ENCODE measurements at places on chromosomes 11 and 22.

- DNase-seq: no peak
These were observed 11.2 kb downstream of the MAJIN start for GRCh38 chr11:64960719-64961118.

- DNase-seq: no peak
These were observed 14.1 kb downstream of the LARGE2 start for GRCh38 chr11:45936511-45937054.

GRCh38 chr11:10978198-10978597 is 120.3 kb upstream of the ZBED5 start:
- no peak for DNase-seq

GRCh38 chr11:12329797-12330196 is 47.6 kb upstream of the PARVA start:
- DNase-seq: no peak

DNA sequence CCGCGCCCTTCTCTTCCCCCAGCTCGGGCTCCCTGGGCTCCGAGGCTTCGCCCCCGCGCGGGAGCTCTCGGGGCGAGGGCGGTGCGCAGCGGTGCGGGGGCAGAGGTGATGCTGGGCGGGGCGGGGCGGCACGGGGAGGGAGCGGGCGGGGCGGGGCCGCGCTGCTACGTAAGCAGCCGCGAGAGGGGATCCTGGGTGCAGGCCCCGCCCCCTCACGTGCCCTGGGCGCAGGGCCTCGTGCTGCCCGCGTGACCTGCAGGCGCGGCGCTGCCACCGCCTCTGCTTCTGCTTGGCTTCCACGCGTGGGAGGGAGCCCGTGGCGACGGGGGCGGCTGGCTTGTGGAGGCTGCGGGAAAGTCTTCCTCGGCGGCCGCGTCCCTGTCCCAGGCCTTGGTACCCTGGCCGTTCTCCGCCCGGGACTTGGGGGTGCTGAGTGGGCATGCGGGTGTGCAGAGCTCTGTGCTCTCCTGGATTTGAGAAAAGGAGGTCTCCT is 132.6 kb upstream of the HSD17B12 start:
- DNase-seq: no peak

DNA sequence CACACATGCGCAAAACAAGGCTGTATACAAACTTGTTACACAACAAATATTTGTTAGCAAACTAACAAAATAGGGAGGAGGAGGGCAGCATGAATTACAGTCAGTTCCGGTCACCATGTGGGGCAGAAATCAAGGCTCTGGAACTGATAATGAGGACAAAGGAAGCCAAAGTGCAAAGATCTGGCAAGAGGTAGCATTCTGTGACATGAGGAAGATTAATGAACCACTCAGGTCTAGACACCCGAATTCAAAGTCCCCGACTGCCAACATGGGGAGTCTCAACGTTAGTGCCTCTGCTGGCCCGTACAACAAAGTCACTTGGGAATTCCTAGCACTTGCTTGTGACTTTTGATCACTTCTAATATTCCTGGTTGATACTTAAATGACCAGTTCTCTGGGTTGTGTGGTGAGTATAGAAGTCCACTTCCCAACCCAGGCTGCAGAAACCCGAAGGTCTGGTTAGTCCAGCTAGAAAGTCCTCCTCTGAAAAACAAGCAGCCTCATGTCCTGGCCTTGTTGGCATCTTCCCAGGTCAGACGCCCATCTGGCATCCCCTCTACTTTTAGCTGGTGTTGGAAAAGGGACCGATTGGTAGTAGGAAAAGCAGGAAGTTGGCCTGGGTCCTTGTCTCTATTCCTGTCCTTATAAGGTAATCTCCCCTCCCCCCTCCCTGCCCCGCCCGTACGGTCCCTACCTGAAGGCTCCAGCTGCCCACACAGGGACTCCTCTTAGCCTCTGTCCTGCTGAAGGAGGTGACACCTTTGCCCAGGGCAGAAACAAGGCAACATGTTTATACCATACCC is 1.6 kb downstream of the SUN2 start:
- DNase-seq: no peak

DNA sequence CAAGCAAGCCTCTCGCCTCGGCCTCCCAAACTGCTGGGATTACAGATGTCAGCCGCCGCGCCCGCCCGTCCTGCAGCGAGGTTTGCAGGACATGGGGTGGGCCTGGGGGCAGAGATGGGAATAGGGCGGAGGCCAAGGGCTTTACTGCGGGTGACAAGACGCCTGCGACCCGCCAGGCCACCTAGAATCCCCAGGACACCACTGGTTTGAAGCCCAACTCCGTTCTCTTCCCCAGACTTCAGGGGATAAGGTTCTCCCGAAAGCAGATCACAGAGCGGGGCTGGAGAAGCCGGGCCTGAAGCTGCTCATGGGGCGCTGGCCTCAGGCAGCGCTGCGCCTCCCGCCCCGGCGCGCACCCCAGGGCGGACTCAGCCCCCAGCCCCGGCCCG is 354 bp downstream of the POLR2L start:
- DNase-seq: no peak

- DNase-seq: no peak
These were observed 45.1 kb downstream of the C11orf96 start for GRCh38 chr11:43987384-43988039.

DNA sequence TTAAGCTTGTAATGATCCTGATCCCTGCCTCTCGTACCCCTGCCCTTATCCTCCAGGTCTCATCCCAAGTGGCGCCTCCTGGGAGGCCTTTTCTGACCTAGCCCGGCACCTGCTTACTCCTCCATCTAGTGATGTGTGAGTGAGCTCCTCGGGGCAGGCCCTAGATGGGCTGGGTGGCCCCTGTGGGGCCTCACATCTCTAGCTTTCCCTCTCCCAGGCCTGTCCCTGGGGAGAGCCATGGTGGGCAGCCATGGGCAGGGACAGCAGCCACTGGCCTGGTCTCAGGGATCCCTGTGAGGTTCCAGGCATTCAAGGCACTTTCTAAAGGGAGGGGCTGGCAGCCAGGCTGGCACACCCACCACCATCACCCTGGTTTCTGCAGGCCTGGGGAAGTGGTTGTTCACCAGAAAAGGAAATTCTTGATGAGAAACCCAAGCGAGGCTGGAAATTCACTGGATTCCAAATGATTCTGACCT is 27.9 kb downstream of the GNAZ start:
- DNase-seq: no peak

GRCh38 chr11:34053161-34053686 is 1.7 kb downstream of the CAPRIN1 start:
- peak; percentile 49 for DNase-seq

DNA sequence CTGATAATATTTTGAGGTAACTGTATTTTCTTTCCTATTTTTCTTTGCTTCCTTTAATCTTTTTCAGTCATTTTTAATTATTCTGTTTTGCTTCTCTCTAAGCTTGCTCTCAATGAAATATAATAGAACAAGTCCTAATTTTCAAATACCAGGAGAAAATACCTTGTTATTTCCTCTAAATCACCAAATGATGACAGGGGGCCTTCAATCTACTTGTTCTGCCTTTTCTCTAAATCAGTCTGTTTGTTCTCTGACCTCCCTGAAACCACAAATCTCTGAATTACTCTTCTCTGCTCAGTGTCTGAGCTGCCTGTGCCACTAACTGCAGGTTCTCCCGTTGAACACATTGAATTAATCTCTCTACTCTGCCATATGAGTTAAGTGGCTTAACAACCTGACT is 286.2 kb downstream of the C11orf87 start:
- no peak for DNase-seq

GRCh38 chr11:19267567-19267966 is 26.8 kb upstream of the E2F8 start:
- DNase-seq: no peak

DNA sequence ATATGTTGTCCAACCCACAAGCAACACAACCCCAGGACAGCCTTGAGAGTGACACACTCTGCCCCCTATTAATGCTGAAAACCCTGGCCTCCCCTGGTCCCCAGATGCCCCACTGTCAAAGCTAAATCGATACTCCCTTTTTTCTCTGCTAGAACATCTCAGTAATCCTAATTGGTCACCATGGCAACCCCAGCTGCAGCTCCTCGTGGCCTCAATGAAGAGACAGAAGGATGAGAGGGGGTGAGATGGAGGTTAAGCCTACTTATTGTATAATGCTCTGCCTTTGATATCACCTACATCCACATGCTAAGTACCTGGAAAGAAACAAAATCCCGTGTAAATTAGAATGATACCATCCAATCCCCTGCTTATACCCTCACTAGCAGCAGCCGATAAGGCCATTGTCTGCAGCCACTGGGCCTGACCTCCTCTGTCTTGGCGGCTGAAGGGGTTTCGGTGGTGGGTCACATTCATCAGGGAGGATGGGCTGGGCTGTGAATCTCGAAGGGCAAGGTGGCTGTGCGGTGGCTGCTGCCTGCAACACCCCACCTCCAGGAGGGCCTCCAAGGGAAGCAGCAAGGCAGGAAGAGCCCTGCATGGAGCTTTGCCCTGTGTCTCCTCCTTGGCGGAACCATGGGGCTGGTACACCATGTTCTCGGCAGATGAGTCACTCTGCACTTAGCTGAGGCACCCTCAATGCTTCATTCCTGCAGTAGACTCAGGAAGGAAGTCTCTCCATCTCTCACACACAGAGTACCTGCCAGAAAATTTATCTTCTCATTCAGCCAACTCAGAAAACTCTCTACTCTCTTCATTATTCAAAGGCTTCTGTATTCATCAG is 399.5 kb downstream of the BUD13 start:
- no peak for DNase-seq

GRCh38 chr11:117175104-117175503 is 3.4 kb upstream of the SIDT2 start:
- DNase-seq: no peak

GRCh38 chr11:92300876-92301275 is 76.3 kb downstream of the FAT3 start:
- no peak for DNase-seq

DNA sequence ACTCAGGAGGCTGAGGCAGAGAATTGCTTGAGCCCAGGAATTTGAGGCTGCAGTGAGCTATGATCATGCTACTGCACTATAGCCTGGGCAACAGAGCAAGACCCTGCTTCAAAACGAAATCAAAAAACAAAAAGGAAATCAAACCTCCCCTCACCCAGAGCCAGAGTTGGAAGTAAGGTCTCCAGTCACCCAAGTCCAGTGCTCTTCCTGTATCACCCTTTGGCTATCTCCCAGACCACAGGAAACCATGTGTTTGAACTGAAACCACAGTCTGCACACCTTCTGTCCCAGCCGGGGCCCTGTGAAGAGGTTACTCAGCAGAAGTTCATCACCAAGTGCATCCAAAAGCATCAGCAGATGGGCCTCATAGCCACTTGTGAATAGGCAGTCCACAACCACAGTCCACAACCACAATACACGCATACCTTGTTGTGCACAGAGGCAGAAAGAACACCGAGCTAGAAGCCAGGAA is 4.6 kb downstream of the MYH9 start:
- no peak for DNase-seq

DNA sequence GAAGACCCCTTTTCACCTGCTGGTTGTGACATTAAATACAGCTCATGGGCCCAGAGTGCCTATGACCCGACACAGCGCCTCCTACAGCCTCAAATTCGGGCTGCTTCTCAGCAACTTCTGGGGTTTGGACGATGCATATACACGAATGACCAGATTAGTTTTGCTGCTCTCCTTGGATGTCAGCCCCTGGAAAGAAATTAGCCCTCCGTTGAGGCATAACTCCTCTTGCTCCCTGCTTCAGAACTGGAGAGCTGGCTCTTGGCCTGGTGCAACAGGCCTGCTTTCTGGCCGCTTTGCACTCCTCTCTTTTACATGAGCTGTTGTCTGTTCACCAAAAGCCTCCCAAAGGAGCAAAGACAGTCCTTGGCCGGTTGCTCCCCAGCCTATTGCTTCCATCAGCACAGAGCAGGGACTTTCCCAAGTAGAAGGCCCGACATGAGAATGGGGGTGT is 3.3 kb downstream of the TECTA start:
- DNase-seq: no peak
